ENCODE measurements at places on chromosomes 12 and 14.

DNA sequence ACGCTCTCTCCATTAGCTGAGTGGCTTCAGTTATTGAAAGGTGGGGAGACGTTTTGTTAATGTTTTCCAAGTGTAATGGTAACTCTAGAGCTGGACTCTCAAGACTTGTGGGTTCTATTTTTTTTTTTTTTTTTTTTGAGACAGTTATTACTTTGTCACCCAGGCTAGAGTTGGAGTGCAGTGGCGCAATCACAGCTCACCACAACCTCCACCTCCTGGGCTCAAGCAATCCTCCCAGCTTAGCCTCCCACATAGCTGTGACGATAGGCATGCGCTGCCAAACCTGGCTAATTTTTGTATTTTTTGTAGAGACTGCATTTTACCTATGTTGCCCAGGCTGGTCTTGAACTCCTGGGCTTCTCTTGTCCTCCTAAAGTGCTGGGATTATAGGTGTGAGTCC is 26.2 kb downstream of the ATF1 start:
- H3K4me3 ChIP-seq = no peak overlapping the region
- H3K36me3 ChIP-seq = peaks cover 42% of the 10 kb centered on the region
- H3K27me3 ChIP-seq = no peaks in the 10 kb centered on the region
- H3K27ac ChIP-seq = no peak overlapping the region

DNA sequence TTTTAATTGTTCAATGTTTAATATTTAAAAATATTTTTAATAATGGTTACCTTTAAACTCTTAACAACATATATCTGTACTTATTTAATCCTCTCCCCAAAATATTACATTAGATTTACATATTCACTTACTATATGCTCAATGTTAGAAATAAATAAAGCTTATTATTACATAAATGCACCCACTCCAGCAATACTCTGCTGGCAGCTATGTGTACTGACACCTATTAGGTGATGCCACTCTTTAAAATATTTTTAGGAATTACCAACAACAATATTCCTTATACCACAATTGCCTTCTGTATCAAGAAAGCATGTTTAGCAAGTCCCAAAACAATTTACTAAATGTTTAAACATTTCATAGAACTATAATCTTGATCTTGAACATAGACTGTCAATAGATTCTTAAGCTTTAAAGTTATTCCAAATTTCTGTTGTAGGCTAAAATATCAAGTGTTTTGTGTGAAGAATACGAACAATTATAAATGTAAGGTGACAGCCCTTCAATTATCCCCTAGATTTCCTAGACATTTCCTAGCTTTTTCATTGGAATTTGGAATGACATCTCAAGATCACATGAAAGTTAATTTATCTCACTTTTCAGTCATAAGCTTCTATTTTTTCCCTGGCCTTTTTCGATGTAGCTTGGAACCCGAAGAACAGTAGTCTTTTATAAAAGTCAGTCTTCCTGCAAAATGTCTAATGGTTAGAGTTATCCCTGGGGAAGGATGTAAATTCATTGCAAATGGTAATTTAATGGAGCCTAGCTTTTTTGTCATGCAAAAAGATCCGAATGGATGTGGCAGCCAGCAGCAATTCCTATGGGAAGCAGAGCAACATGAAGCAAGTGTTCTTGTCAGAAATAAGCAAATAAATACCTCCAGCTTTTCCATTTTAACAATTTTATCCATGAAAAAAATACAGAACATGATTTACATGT is 907.5 kb upstream of the ATXN7L3B start:
- DNase-seq = no peak
- H3K27me3 ChIP-seq = no peaks in the 10 kb centered on the region
- no peaks in the 10 kb centered on the region for H3K4me1 ChIP-seq

GRCh38 chr14:50822501-50823042 is 8.4 kb downstream of the NIN start:
- DNase-seq = peak; percentile 30
- peak overlapping the region; percentile 84 for H3K4me3 ChIP-seq
- peaks cover 62% of the 10 kb centered on the region for H3K4me1 ChIP-seq
- no peaks in the 10 kb centered on the region for H3K27me3 ChIP-seq
- H3K27ac ChIP-seq = peak overlapping the region; percentile 95

- DNase-seq = no peak
- no peak overlapping the region for H3K27ac ChIP-seq
- H3K27me3 ChIP-seq = no peaks in the 10 kb centered on the region
- H3K4me3 ChIP-seq = no peak overlapping the region
- peaks cover 29% of the 10 kb centered on the region for H3K4me1 ChIP-seq
Observed at GRCh38 chr14:22418631-22419030, 170.4 kb downstream of the DAD1 start.

GRCh38 chr14:24734917-24735500 is 101.0 kb upstream of the GZMB start:
- H3K27ac ChIP-seq = no peak overlapping the region
- H3K4me3 ChIP-seq = no peak overlapping the region
- no peak for DNase-seq
- H3K27me3 ChIP-seq = peaks cover 23% of the 10 kb centered on the region

DNA sequence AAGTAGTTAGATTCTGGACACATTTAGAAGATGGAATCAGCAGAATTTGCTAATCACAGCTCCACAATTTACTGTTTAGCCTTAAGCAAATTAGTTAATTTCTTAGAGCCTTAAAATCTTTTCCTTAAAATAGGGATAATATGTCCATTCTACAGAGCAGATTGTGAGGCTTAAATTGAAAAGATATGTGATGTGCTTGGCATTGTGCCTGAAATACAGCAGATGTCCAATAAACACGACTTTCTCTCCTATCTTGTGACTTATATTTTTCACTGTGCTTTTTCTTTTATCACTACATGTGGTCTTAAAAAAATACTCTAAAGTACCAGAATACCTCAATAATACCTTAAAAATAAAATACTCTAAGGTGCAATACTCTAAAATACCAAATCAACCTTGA is 30.6 kb downstream of the CCER1 start:
- H3K27me3 ChIP-seq = no peaks in the 10 kb centered on the region
- DNase-seq = no peak
- no peak overlapping the region for H3K4me3 ChIP-seq

GRCh38 chr14:100201701-100202100 is 37.2 kb upstream of the YY1 start:
- no peaks in the 10 kb centered on the region for H3K36me3 ChIP-seq
- no peak overlapping the region for H3K4me3 ChIP-seq
- H3K27ac ChIP-seq = no peak overlapping the region
- H3K27me3 ChIP-seq = no peaks in the 10 kb centered on the region
- DNase-seq = no peak

- no peak for DNase-seq
- H3K27me3 ChIP-seq = peaks cover 5% of the 10 kb centered on the region
- H3K4me1 ChIP-seq = no peaks in the 10 kb centered on the region
- H3K27ac ChIP-seq = no peak overlapping the region
Observed at GRCh38 chr12:72082986-72083820, 144.6 kb downstream of the TPH2 start.

DNA sequence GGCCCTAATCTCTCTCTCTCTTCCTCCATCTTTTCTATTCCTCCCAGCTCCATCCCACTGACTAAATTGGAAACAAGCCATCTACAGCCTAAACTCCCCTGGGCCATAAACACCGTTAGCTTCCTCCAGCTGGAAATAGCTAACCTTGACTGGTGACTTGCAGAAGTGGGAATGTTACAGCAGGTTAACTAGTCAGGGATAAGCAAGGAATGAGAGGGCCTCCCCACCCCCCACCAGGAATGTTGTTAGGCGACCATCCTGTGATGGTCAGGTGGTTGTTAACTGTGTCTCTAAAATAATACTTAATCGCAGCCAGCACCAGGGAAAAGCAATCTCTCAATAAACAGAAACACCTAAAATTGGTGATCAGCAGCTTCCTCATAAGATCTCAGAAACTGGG is 40.8 kb downstream of the MIS18BP1 start:
- no peak overlapping the region for H3K27ac ChIP-seq
- no peaks in the 10 kb centered on the region for H3K27me3 ChIP-seq
- no peaks in the 10 kb centered on the region for H3K4me1 ChIP-seq

All from stimulated activated naive B cell treated with anti-CD40 and anti-IgM and Interleukin-4, amounts not matched to agents 10 μg/mL and 1 μg/mL and 100 μg/mL, for 72 hours (primary cell).